ENCODE measurements at places on chromosomes 7 and 10.

- H3K27ac ChIP-seq: no peak overlapping the region
- H3K4me1 ChIP-seq: peaks cover 7% of the 10 kb centered on the region
- no peaks in the 10 kb centered on the region for H3K27me3 ChIP-seq
- H3K36me3 ChIP-seq: no peaks in the 10 kb centered on the region
Measured at GRCh38 chr7:30308389-30308788, 24.0 kb downstream of the ZNRF2 start.

GRCh38 chr10:120942806-120943413 is 91.7 kb downstream of the WDR11 start:
- peak; percentile 86 for ATAC-seq
- H3K4me3 ChIP-seq: no peak overlapping the region
- peaks cover 8% of the 10 kb centered on the region for H3K4me1 ChIP-seq
- no peaks in the 10 kb centered on the region for H3K27me3 ChIP-seq

- H3K4me3 ChIP-seq: no peak overlapping the region
- no peaks in the 10 kb centered on the region for H3K27me3 ChIP-seq
- peaks cover 7% of the 10 kb centered on the region for H3K36me3 ChIP-seq
- ATAC-seq: peak; percentile 78
Measured at GRCh38 chr10:97726636-97727178, 10.2 kb upstream of the ZFYVE27 start.

DNA sequence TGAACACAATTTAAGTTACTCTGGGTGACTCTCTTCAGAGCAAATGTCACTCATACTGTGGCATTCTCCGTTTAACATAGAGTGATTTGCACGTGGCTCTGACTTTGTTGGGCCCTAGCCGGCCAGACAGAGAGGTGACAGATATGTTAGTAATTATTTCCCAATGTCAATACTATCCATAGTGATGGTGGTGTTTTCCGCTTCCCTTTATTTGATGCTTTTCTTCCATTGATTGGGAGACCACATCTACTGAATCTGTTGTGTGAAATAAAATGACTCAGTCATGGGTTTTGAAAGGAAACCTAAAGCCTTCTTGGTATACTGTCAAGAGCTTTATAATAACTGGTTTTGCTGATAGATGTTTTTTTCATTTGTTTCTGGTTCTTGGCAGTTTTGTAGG is 7.4 kb downstream of the AVL9 start:
- no peak for ATAC-seq
- H3K36me3 ChIP-seq: peaks cover 4% of the 10 kb centered on the region
- H3K27me3 ChIP-seq: no peaks in the 10 kb centered on the region
- H3K4me3 ChIP-seq: no peak overlapping the region
- no peaks in the 10 kb centered on the region for H3K4me1 ChIP-seq
- no peak overlapping the region for H3K27ac ChIP-seq

- no peak for ATAC-seq
- no peak overlapping the region for H3K4me3 ChIP-seq
- H3K36me3 ChIP-seq: no peaks in the 10 kb centered on the region
- no peaks in the 10 kb centered on the region for H3K4me1 ChIP-seq
- H3K27ac ChIP-seq: no peak overlapping the region
- H3K27me3 ChIP-seq: no peaks in the 10 kb centered on the region
Measured at GRCh38 chr7:112995059-112995824, 91.4 kb downstream of the GPR85 start.

Data from gastroesophageal sphincter (tissue), 4 donors.